ENCODE measurements at places on chromosomes 6 and 20. TPM values are rescaled to one million over a fixed set of nuclear protein-coding genes. Genes with fewer than 3 reads are reported as not detected.

TMC2 gene
- under 0.01 TPM for total RNA-seq

SF3B5 gene
- total RNA-seq = 75.1 TPM

PRR18 gene
- total RNA-seq = not detected

FAM83B gene
- under 0.01 TPM for total RNA-seq
